GM19239 (cell line): ENCODE measurements at places on chromosomes 2 and 18.

DNA sequence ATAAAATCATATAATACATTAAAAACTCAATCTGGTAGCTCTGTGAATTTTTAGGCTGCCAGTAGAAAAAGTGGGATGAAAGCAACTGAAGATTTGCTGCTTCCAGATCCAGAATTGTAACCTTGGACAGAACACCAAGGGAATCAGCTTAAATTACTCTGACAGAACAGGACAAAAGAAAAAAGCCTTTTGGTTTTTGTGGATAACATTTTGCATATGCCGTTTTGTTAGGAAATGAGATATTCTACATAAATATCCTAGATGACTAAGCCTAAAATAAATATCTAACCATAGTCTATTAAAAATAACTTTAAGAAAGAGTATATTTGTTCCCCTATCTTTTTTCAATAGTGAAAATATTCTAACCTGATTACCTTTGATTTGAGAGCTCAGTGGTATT lies 148.7 kb upstream of the DOCK10 start:
- DNase-seq = no peak

DNA sequence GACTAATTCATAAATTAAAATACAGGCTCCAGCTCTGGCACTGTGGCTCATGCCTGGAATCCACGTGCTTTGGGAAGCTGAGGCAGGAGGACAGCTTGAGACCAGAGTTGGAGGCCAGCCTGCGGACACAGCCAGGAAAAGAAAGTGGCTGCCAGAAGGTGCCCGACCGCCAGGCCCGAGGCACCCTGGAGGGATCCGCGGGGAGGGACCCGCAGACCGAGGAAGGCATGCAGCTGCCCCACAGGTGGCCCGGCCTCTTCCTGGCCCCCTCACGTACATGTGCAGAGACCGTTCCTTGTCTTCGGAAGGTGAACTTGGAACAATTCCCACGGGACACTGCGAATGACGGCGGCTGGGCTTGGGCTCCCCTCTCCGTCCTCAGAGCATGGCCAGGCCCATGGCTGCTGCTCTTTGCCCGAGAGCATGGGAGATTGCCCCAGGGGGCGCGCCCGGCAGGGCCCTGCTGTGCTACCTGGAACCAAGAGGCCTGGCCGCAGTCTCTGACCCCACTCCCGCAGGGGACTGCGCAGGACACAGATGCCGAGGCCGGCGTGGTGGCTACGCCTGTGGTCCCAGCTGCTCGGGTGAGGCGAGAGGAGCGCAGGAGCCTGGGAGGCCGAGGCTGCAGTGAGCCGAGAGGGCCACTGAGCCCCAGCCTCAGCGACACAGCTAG lies 55.6 kb upstream of the IMP4 start:
- DNase-seq = no peak

- DNase-seq = no peak
These were observed 146.3 kb upstream of the TTC39C start for GRCh38 chr18:23868136-23868785.

DNA sequence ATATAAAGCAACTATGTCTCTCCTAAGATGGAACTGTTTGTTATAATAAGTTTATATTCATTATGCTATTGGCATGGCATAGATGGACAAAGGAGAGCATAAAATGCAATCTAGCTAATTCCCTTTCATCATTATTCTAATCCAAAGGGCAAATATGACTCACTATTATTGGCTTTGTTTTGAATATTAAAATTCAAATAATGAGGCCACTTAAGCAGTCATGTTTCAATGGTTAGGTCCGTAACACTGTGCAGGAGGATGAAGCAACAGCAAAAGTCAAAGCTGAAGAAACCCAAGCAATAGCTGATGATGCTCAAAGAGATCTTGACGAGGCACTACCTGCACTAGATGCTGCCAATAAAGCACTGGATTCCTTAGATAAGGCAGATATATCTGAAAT lies 177.1 kb downstream of the TRABD2A start:
- DNase-seq = no peak

DNA sequence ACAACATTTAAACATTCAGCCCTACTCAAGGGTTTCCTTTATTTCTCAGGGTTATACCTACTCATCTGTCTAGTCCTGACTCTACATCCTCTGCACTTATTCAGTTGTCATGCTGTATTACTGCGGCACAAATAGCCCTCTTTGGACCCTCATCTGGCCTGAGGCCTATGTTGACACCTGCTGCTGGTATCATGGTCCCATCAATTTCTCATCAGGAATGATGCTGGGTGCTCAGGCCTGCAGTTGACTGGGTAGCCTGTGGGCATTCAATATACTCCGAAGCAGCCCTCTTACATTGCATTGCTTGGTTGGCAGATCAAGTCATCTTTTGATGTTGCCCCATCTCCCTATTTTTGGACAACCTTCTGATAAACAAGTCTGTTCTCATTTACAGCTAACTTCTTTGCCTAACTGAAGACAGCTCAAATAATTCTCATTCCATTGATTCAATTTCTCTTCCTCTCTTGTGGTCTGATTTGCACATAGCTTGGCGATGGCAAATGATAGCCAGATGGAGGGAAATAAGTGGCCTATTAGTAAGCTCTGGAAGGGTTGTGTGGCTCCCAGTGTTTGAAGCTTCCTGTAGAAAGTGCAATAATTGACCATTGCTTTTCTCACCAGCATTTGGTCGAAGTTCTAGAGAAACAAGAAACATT lies 19.1 kb upstream of the MC4R start:
- no peak for DNase-seq

DNA sequence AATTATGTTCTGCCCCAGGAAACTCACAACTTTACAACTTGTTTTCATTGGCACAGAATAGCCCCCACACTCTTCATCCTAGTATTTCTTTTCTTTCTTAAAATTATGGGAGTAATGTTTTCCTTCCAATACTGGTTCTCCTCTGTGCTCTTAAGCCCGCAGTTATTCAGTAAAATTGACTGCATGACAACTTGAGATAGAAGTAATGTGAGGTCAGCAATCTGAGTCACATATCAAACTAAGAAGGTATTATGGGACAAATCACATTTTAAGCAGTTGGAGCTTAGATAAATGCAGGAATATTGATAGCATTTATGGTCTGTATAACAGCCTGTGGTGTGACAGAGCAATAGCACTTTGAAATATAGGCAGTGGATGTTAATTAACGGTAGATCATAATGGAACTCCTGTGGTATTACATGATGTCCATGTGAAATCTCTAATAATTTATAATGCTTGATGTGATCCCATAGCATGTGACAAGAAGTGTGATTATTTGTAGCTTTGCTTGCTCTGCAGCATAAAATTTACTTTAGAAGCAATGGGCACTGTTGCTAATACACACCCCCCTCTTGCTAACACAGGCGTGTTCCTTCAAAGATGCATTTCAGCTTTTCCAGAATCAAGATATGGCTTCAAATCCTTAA lies 351.4 kb upstream of the CDH20 start:
- DNase-seq = no peak

DNA sequence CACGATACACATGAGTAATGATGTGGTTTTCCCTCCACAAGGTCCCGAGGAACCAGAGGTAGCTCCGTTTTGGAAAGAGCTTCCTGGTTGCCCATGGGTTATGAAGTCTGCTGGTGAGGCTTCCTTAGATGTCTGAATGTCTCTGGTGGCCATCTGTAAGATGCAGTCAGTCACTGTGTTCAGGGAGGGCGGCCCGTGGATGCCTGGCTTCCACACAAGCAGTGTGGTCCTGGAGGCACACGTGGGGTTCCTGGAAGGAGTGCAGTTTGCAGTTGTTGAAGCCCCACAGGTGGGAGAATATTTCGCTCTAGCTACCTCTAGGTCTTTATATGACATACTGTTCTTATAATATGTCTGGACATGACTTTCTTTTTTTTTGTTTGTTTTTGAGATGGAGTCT lies 209.0 kb downstream of the FAM210A start:
- no peak for DNase-seq

GRCh38 chr18:8779251-8779650 lies 73.9 kb downstream of the MTCL1 start:
- DNase-seq = no peak
